Astrocyte (in vitro differentiated cells and primary cell): ENCODE measurements at places on chromosomes 11 and 22. TPM values are rescaled to one million over a fixed set of nuclear protein-coding genes. Genes with fewer than 3 reads are reported as not detected.

DNA sequence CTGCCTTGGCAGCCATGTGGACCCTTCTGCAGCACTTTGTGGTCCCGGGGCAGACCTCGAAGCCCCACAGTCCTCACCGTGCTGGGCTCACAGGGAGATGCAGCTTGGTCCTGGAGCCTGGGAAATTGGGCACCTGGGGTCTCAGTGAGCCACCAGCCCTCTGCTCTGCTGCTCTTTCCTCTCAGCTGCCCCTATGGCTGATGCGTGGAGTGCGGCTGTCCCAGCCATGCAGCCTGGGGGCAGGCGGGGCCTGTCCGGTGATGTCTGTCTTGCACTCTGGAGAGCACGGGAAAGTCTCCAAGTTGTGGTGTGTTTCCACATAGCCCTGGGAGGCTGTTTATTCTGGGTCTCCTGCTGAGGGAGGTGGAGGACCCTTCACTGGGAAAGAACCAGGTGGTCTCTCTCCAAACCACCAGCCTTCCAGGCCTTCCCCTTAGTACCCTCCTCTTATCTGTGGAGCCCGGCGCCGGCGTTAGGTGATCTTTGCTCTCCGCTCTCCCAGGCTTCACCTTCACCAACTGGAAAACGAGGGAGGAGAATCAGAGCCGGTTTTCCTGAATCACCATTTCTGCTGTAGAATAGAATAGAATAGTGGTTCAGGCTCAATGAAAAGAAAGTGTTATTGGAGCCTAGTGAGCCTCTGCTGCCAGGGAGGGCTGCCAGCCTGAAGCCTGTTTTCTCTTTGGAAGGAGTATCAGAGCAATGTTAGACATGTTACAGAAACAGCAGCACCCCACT is 41.2 kb upstream of the GRAMD4 start:
- DNase-seq, result no peak

DNA sequence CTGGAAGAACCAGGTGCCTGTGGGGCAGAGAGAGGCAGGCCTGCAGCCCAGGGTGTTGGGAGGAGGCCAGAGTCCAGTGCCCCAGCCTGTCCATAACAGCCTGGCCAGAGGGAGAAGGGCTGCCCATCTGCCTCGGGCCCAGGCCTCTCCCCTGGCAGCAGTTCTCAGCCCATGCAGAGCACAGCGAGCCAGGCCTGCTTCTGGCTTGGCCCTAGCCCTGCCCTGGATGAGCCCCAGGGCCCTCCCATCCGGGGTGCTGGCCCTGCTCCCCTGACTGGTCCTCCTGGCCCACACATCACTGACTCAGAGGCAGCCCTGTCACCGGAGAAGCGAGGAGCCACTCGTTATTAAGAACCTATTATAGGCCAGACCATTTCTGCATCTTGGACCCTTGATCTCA is 19.7 kb upstream of the MYRF start:
- peak; percentile 57 for DNase-seq

DNA sequence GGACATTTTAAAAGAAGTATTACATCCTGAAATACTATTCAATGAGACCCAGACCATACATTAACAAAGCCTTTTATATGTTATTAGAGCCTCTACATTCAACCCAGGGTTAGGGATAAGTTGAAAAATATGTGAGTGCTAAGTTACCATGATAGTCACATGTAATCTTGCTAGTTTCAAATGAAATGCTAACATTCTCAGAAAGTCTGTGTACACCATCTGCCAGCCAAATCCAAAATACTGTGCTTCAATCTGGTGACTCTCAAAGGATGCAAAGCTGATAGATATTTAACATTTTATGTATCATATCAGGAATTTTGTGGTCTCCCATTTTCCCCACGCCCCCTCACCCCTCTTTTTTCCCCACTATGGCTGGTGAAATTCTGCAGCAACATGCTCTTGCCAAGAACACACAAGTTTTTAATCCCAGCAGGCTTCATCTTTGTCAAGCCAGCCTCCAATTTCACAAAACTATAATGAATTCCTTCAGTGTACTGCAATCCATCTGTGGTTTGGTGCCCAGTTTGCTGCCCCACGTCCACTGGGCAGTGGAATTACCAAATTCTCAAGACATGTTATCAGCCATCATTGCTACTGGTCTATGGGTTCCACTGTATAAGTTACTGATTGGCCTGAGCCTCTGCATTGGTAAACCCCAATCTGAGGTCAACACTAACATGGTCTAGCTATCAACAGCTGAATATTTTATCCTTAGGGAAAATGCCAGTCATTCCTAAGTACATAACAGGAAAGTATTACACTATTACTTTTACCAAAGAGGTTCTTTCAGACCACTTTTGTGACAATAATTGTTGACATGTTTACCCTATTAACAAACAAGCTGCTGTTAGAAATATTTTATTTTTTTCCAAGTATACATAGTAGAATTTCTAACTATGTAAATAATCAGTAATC is 1.5 kb upstream of the PICALM start:
- DNase-seq, result no peak

DNA sequence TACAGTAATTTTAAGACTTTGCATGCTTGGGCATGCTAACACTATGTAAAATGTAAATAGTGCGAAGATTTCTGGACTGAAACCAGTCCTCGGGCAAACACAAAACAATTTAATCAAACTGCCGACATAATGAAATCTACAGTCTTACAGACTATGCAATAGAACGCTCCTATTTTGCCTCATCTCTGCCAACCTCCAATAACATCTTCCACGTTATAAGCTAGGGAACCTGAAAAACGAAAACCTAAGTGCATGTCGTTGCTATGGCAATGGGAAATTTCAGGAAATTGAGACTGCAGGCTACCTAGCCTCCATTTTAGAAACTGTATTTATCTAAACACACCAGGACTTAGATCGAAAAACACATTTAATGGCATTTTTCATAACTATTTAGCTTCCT is 1.1 kb downstream of the CSTF3 start:
- DNase-seq, result peak; percentile 43

DNA sequence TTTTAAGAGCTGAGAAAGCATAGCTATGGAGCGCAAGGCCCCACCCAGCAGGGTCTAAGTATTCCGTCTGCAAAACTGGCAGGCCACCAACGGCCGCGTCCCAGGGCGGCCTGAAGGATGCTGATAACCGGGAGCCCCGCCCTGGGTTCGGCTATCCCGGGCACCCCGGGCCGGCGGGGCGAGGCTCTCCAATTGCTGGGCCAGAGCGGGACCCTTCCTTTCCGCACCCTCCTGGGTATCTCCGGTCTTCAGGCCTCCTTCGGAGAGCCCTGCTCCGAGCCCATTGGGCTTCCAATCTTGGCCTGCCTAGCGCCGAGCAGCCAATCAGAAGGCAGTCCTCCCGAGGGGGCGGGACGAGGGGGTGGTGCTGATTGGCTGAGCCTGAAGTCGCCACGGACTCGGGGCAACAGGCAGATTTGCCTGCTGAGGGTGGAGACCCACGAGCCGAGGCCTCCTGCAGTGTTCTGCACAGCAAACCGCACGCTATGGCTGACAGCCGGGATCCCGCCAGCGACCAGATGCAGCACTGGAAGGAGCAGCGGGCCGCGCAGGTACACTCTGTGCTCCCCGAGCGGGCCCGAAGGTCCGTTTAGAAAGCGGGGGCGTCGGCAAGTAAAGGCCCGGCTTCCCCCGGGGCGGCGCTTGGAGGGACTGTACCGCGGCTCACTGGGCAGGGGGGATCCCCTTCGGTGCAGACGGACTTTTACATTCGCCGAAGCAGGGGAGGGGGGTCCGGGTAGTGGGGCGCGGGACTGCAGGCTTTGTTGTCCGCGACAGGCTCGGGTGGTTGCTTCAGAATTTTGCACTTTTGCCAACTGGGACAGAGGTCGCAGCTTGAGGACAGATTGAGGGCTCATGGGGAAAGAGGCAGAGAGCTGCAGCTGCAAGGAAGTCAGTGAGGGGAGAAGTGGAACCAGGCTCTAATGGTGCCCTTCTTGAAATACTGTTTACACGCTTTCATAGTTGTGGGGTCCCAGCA is at the start of gene CAT:
TSS of gene CAT (plus strand) at position 406 of the 979 bp plus-strand sequence. CDS start at position 486, 80 bp downstream.
- peak; percentile 94 for DNase-seq

DNA sequence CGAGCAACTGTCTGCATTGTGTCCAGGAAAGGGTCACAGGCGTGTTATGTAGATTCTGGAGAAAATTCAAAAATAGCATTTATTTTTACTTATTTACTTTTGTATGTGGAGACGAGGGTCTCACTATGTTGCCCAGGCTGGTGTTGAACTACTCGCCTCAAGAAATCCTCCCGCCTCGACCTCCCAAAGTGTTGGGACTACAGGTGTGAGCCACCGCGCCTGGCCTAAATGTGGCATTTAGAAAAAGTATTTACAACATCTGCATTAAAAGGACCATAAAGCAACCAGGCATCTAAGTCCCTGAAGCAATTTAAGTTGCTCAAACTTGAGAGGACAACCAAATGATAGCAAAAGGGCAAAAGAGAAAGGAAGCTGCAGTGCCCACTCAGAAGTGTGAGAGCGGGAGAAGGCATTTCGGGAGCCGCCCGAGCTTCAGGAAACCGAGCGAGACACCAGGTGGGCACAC is 595 bp downstream of the TRIM66 start:
- no peak for DNase-seq

DNA sequence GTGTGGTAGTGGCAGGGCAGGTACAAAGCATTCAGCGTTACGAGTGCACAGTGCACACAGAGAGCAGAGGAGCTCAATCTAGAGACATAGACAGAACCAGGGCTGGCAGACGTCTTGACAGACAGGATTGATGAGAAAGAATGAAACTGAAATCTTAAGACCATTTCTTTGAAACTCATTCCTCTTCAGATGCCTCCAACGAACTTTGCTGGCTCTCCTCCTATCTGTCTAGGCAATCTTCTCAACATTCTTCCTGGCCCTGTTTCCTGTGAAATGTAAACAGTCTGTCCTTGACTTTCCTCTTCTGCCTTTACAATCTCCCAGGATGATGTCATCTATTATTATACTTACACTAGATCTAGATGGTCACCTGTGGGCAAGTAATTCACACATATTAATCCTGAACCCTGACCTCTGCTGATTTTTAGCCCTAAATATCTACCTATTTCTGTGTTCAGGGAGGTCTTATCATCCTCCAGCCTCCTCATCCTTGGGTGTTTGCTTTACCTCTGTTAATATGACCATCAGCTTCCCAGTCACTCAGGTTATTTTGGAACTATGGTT is 119.5 kb downstream of the ENTHD1 start:
- DNase-seq, result no peak

GRCh38 chr11:112498701-112499100 is 238.0 kb upstream of the PLET1 start:
- no peak for DNase-seq

GRCh38 chr22:23626286-23626975 is 5.7 kb downstream of the DRICH1 start:
- DNase-seq, result no peak

- no peak for DNase-seq
Observed at GRCh38 chr22:36149441-36149840, 11.1 kb downstream of the APOL3 start.

GRCh38 chr22:38861170-38861876 is 10.7 kb downstream of the CBX6 start:
- DNase-seq, result no peak

DNA sequence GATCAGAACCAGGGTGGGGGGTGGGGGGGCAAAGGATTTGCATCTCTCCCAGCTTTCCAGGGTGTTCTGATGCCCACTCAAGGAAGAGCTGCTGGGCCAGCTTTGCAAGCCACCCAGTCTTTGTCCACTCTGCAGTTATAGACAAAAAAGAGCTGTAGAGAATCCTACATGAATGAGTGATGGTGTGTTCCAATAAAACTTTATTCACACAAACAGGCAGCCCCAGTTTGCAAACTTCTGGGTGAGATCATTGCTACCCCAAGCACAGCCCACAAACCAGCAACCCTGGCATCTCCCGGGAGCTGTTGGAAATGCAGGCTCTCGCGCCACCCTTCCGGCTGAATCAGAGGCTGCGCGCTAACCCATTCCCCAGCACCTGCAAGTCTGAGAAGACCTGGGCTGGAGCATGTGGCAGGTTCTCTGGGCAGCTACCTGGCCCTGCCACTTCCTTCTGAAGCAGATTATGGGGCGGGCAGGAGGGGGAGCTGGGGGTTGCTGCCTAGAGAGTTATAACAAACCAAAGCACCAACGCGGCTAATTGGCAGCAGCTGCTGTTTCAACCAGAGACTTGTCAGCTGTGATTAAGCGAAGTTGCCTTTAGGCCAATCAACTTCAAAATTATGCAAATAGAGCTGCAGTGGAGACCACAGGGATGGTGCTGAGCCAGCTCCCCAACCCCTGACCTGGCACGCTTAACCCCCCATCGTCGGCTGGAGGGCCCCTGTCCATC is 3.8 kb upstream of the SHISAL1 start:
- DNase-seq, result peak; percentile 60

DNA sequence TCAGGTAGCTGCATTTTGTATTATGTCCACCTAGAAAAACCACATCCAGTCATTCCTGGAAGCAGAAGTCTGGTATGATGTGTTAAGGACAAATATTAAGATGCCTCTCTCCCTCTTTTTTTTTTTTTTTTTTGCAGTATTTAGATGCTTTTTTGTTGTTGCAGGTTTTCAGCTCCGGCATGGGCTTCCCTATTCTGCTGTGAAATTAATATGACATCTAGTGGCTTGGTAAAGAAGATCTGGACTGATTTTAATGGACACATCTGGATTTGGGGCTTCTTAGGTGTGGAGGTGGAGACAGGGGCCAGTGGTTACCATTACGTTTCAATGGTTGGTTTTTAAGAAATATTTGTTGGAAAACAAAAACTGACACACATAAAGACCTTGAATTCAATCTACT is 47.5 kb upstream of the RASSF10 start:
- no peak for DNase-seq

- DNase-seq, result no peak
Observed at GRCh38 chr11:107609400-107610218, 18.7 kb downstream of the ELMOD1 start.

DNA sequence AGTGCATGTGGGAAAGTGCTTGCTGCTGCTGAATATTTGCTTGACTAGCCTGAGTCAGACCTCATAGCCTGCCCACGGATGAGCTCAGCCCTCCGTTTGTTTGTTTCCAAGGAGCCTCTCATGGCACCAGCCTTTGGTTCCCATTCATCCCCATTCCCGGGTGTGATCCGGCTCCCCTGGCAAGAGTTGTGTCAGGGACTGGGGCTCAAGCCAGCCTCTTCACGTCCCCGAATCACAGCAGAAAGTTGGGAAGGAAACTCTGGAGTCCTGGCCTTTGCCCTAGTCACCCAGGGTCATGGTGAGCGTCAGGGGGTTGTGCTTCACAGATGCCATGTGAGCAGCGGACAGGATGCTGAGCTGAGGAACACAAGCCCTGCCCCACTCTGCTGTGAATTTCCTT is 13.8 kb downstream of the SEC14L3 start:
- DNase-seq, result no peak

The FAM83F gene
- 0.79 and 0.82 TPM in 2 replicates for total RNA-seq

The PTPN5 gene
- 0.07 TPM in 1 of 2 replicates, not detected in the other for total RNA-seq

The CALCA gene
- not detected in 2 replicates for total RNA-seq

The RBM7 gene
- 49.3 and 50.5 TPM in 2 replicates for total RNA-seq

The DEUP1 gene
- 0.41 and 0.91 TPM in 2 replicates for total RNA-seq

The WBP2NL gene
- not detected in 2 replicates for total RNA-seq
